ENCODE measurements at places on chromosomes 3 and 15.

- no peaks in the 10 kb centered on the region for H3K36me3 ChIP-seq
- H3K27ac ChIP-seq = peak within 1 kb of the TSS; percentile 87
- no peaks in the 10 kb centered on the region for H3K27me3 ChIP-seq
- H3K4me3 ChIP-seq = peak within 1 kb of the TSS; percentile 81
- peaks cover 30% of the 10 kb centered on the region for H3K4me1 ChIP-seq
Measured at GRCh38 chr3:16513141-16514020, at the start of gene RFTN1. TSS of gene RFTN1 (minus strand) at chr3:16513699. CDS start at chr3:16493869, 19,830 bp downstream.

DNA sequence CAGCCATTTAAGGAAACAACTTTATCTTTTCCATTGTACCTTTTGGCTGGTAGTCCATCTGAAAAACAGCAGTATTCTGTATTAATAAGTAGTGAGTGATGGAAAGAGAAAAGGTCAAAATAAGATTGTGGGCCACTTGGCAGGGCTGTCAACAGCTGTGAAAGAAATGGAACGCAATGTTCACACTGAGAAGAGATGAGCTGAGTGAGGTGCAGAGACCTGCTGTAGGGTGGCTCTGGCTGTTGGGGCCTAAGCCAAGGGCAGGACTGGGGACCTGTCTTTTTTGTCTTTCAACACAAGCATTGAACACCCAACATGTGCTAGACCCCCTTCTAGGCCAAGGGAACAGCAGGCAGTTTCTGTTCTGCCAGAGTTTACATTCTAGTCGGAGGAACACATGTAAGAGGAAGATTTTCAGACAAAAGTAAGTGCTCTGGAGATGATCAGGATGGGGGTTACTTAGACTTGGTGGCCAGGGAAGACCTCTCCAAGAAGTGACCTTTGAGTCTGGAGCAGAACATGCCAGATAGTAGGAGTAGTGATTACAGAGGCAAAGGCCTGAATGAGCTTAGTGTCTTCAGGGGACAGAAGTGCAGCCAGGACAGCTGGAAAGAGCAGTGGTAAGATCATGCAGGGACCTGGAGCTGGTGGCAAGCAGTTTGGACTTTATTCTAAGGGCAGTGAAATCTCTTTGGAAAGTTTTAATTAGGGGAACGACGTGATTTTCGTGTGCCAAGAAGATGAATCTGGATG, 29.6 kb downstream of the TSEN2 start:
- H3K4me1 ChIP-seq = peaks cover 11% of the 10 kb centered on the region
- H3K27ac ChIP-seq = peak overlapping the region; percentile 13
- H3K27me3 ChIP-seq = no peaks in the 10 kb centered on the region

GRCh38 chr3:159650726-159651125, 337.9 kb upstream of the IL12A start:
- no peak for DNase-seq
- no peak overlapping the region for H3K4me3 ChIP-seq
- no peak overlapping the region for H3K27ac ChIP-seq
- H3K36me3 ChIP-seq = no peaks in the 10 kb centered on the region

DNA sequence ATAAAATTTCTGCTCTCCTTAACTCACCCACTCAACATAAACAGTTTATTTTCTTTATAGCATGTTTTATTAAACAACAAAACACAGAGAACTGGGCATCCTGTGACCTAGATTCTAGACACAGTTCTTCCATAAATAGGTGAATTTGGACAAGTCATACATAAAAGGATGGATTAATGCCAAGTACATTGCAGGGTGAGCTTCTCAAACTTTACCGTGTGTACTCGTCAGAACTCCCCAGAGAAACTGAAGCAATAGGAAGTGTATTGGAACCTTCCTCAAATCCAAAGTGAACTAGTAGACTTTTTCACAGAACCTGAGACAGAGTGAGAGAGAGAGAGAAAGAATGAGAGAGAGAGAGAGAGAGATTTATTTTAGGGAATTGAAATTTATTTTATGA, 139.7 kb downstream of the CD47 start:
- peak overlapping the region; percentile 8 for H3K27ac ChIP-seq
- H3K36me3 ChIP-seq = no peaks in the 10 kb centered on the region
- no peak overlapping the region for H3K4me3 ChIP-seq
- DNase-seq = no peak
- no peaks in the 10 kb centered on the region for H3K4me1 ChIP-seq

GRCh38 chr3:69197922-69198530, 75.6 kb upstream of the LMOD3 start:
- H3K27ac ChIP-seq = no peak overlapping the region
- H3K4me1 ChIP-seq = no peaks in the 10 kb centered on the region
- H3K4me3 ChIP-seq = no peak overlapping the region
- no peak for DNase-seq

GRCh38 chr3:16759227-16759903, 125.4 kb upstream of the PLCL2 start:
- H3K27me3 ChIP-seq = no peaks in the 10 kb centered on the region
- no peak overlapping the region for H3K27ac ChIP-seq
- no peaks in the 10 kb centered on the region for H3K36me3 ChIP-seq
- H3K4me3 ChIP-seq = no peak overlapping the region

- no peaks in the 10 kb centered on the region for H3K4me1 ChIP-seq
- H3K36me3 ChIP-seq = no peaks in the 10 kb centered on the region
- H3K27me3 ChIP-seq = no peaks in the 10 kb centered on the region
- no peak overlapping the region for H3K4me3 ChIP-seq
- H3K27ac ChIP-seq = no peak overlapping the region
Measured at GRCh38 chr3:18556001-18556408, 130.9 kb upstream of the SATB1 start.

GRCh38 chr3:143101792-143102381, 17.7 kb upstream of the CHST2 start:
- no peaks in the 10 kb centered on the region for H3K27me3 ChIP-seq
- no peaks in the 10 kb centered on the region for H3K4me1 ChIP-seq
- no peaks in the 10 kb centered on the region for H3K36me3 ChIP-seq
- DNase-seq = no peak
- no peak overlapping the region for H3K27ac ChIP-seq

- H3K36me3 ChIP-seq = no peaks in the 10 kb centered on the region
- peaks cover 37% of the 10 kb centered on the region for H3K4me1 ChIP-seq
- H3K27ac ChIP-seq = no peak overlapping the region
- H3K4me3 ChIP-seq = no peak overlapping the region
Measured at GRCh38 chr15:42503825-42504224, 8.4 kb downstream of the SNAP23 start.

DNA sequence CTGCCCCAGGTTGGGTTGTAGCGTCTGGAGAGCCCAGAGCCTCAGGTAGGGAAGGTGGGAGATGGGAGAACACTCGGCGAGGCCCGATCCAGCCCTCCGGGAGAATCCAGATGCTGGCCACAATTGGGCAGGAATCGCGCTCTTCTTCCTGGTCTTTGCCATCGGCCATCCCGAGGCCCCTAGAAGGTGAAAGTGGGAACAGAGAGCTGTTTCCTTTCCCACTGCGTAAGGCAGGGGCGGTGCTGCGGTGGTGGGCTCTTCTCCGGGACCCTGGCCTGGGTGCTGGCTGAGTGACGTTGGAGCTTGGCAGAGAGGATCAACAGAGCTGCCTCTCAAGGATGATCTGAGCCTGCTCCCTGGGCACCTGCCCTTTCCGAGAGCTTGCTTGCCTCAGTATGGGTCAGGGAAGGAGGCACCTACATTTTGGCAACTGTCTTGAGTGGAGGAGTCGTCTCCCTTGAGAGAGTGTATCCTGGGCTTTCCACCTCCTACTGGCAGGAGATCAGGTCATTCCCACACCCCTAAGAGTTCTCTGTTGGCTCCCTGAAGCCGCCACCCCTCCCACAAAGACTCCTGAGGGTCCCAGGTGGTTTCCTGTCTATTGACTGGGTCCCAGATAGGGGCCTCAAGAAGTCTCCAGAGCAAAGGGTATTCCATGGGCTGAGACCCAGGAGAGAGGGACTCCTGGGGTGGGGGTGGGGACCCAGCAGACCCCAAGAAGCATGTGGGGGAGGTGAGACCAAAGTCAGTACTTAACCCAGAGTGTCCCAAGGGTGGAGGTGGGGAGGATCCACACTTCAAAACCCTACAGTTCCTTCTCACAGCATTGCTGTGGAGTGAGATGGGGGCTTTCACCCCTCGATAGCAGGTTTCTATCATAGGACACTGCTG, 1.6 kb downstream of the C15orf39 start:
- no peak for DNase-seq
- H3K4me1 ChIP-seq = peaks cover 42% of the 10 kb centered on the region
- H3K27me3 ChIP-seq = no peaks in the 10 kb centered on the region
- H3K4me3 ChIP-seq = peak overlapping the region; percentile 87

DNA sequence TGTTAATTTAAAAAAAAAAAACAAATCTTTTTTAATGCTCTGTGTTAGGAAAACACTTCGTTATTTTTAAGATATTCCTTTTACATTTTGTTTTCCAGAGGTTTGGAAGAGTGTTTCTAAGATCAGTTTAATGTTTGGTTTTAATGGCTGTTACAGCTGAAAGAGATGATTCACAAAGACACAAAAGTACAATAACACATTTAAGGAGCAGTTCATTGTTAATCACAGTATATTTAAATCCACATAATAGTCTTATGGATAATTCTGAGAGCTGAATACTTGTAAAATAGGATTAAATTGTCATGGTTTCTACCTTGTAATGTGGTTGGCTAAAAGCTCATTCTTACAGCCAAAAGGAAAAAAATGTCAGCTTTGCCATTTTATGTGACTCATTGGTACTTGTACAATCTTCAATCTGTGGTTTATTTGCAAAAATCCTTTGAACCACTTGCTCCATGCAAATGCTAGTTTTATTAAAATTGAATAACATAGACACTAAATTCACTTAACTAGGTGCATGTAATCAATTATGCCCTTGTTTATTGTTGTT, 426.4 kb downstream of the NLGN1 start:
- H3K4me3 ChIP-seq = no peak overlapping the region
- H3K27me3 ChIP-seq = no peaks in the 10 kb centered on the region
- H3K4me1 ChIP-seq = no peaks in the 10 kb centered on the region
- H3K36me3 ChIP-seq = no peaks in the 10 kb centered on the region

- peaks cover 28% of the 10 kb centered on the region for H3K4me1 ChIP-seq
- H3K27ac ChIP-seq = peak overlapping the region; percentile 95
- H3K36me3 ChIP-seq = no peaks in the 10 kb centered on the region
- no peak for DNase-seq
- H3K27me3 ChIP-seq = no peaks in the 10 kb centered on the region
Measured at GRCh38 chr3:52072020-52072419, 15.6 kb upstream of the DUSP7 start.

DNA sequence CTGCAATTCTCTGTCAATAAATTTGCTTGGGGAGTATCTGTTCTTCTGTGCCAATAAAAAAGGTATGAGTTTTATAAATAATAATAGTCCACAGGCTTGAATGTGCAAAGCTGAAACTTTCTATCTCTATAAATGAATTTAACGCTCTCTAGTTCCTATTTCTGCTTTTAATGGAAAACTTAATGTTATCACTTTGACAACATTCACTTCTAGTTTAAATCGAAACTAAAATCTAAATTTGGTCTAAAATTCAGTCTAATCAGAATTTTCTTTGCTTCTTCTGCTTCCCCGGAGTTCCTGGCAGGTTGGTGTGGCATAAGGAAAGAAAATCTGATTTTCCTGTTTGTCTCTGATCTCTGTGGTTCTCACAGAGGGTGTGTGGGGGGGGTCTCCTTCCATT, 450.1 kb upstream of the TBL1XR1 start:
- no peaks in the 10 kb centered on the region for H3K27me3 ChIP-seq
- DNase-seq = no peak
- peak overlapping the region; percentile 31 for H3K4me3 ChIP-seq
- no peaks in the 10 kb centered on the region for H3K36me3 ChIP-seq
- peaks cover 21% of the 10 kb centered on the region for H3K4me1 ChIP-seq
- H3K27ac ChIP-seq = no peak overlapping the region

- DNase-seq = no peak
- peak overlapping the region; percentile 73 for H3K27ac ChIP-seq
- H3K36me3 ChIP-seq = peaks cover 20% of the 10 kb centered on the region
Measured at GRCh38 chr3:51988286-51989146, 5.2 kb downstream of the ACY1 start.

DNA sequence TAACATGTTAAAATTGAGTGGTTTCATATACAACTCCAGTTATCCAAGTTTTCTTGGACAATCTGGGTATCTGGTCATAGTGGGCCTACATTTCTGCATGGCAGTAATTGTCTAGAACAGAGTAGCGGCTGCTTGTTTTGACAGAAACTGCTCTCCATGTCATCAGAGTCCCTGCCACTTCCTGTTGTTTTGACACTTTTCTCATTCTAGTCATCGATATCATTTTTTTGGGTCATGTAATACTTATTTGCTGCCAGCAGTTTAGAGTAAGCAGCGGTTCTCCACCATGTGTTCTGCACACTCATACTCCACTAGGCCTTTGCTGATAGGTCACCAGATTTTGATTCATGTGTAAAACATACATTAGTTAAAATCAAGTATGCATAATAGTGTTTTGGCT, 81.5 kb downstream of the SLC25A26 start:
- H3K36me3 ChIP-seq = no peaks in the 10 kb centered on the region
- H3K27me3 ChIP-seq = no peaks in the 10 kb centered on the region
- H3K4me3 ChIP-seq = no peak overlapping the region
- no peak for DNase-seq
- H3K27ac ChIP-seq = no peak overlapping the region

DNA sequence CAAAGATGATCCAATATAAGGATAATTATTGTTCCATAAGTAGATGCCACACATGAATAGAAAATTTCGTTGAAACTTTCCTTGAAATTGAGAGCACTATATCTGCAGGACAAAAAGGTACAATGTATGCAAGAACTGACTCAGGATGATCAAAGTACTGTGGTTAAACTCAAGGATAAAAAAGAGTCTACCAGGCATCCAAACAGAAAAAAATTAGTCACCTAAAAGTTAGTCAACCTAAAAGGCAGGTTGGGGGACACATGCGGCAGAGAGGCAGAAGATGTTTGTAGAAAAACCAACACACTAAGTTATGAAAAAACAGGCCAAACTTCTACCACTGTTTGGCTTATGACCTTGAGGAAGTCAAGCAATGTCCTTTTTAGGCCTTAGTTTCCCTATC, 68.7 kb downstream of the GSK3B start:
- no peaks in the 10 kb centered on the region for H3K27me3 ChIP-seq
- H3K27ac ChIP-seq = no peak overlapping the region
- no peak overlapping the region for H3K4me3 ChIP-seq
- H3K4me1 ChIP-seq = no peaks in the 10 kb centered on the region
- no peak for DNase-seq
- H3K36me3 ChIP-seq = no peaks in the 10 kb centered on the region

DNA sequence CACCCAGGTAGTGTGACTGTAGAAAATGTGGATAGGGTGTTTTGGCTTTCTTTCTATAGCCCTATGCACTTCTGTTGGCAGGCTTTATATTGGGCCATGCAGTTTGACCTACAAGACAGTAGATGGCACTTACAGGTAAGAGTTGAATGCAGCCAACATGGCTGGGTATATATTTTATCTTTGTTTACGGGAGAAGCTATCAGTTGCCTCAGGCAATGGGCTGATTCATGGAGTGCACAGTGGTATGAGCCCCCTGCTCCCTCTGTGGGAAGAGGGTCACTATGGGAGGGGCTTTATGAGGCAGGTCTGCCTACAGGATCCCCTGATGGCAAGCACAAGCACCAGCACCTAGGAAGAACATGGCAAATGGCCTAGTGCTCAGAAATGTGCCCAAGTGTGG, 301.2 kb upstream of the CDIN1 start:
- no peak overlapping the region for H3K4me3 ChIP-seq
- no peak overlapping the region for H3K27ac ChIP-seq
- DNase-seq = no peak
- no peaks in the 10 kb centered on the region for H3K27me3 ChIP-seq
- no peaks in the 10 kb centered on the region for H3K4me1 ChIP-seq

GRCh38 chr3:69325151-69325550, 60.7 kb downstream of the FRMD4B start:
- peaks cover 3% of the 10 kb centered on the region for H3K4me1 ChIP-seq
- no peak overlapping the region for H3K4me3 ChIP-seq
- no peak overlapping the region for H3K27ac ChIP-seq
- no peaks in the 10 kb centered on the region for H3K27me3 ChIP-seq
- H3K36me3 ChIP-seq = no peaks in the 10 kb centered on the region
